ENCODE measurements at places on chromosomes 4 and X.
A peak's percentile ranks its signal among the peaks of the same experiment; 100 is the strongest.

GRCh38 chrX:153357877-153358276, 23.9 kb downstream of the ZNF275 start:
- no peaks in the 10 kb centered on the region for H3K36me3 ChIP-seq
- H3K27me3 ChIP-seq = no peaks in the 10 kb centered on the region

GRCh38 chr4:76194325-76194724, 19.3 kb downstream of the SCARB2 start:
- no peaks in the 10 kb centered on the region for H3K36me3 ChIP-seq
- H3K27me3 ChIP-seq = no peaks in the 10 kb centered on the region
- peak overlapping the region; percentile 79 for H3K27ac ChIP-seq
- H3K4me3 ChIP-seq = no peak overlapping the region

- H3K36me3 ChIP-seq = no peaks in the 10 kb centered on the region
- H3K4me3 ChIP-seq = no peak overlapping the region
- H3K27ac ChIP-seq = no peak overlapping the region
- peaks cover 3% of the 10 kb centered on the region for H3K4me1 ChIP-seq
- no peaks in the 10 kb centered on the region for H3K27me3 ChIP-seq
- DNase-seq = no peak
These were observed 23.0 kb downstream of the GAK start for GRCh38 chr4:909131-909571.

GRCh38 chr4:173332963-173333657, 1.0 kb downstream of the HMGB2 start:
- no peaks in the 10 kb centered on the region for H3K36me3 ChIP-seq
- peak overlapping the region; percentile 100 for H3K4me3 ChIP-seq
- DNase-seq = no peak
- H3K4me1 ChIP-seq = peaks cover 14% of the 10 kb centered on the region

- no peaks in the 10 kb centered on the region for H3K27me3 ChIP-seq
- H3K4me1 ChIP-seq = no peaks in the 10 kb centered on the region
- no peak overlapping the region for H3K27ac ChIP-seq
- no peak overlapping the region for H3K4me3 ChIP-seq
- H3K36me3 ChIP-seq = no peaks in the 10 kb centered on the region
These were observed 102.1 kb upstream of the AP1S2 start for GRCh38 chrX:15956681-15957080.

DNA sequence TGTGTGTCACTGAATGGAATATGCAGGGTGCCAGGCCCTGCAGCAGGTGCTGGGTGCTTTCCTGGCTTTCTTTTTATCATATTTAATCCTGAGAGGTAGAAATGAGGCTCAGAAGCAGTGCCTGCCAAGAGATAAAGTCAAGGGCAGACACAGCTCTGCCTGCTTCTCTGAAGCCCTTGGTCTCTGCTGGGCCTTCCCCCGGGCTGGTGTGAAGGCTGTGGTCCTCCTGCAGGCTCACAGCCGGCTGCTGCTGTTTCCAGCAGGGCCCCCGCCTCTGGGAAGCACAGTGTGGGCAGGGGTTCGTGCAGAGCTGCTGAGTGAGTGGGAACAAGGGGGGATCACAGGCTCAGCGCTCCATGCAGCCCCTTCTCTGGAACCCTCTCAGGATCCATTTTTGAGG, 49.6 kb downstream of the TBC1D14 start:
- no peak overlapping the region for H3K27ac ChIP-seq
- no peak for DNase-seq
- H3K27me3 ChIP-seq = no peaks in the 10 kb centered on the region
- H3K4me1 ChIP-seq = no peaks in the 10 kb centered on the region

DNA sequence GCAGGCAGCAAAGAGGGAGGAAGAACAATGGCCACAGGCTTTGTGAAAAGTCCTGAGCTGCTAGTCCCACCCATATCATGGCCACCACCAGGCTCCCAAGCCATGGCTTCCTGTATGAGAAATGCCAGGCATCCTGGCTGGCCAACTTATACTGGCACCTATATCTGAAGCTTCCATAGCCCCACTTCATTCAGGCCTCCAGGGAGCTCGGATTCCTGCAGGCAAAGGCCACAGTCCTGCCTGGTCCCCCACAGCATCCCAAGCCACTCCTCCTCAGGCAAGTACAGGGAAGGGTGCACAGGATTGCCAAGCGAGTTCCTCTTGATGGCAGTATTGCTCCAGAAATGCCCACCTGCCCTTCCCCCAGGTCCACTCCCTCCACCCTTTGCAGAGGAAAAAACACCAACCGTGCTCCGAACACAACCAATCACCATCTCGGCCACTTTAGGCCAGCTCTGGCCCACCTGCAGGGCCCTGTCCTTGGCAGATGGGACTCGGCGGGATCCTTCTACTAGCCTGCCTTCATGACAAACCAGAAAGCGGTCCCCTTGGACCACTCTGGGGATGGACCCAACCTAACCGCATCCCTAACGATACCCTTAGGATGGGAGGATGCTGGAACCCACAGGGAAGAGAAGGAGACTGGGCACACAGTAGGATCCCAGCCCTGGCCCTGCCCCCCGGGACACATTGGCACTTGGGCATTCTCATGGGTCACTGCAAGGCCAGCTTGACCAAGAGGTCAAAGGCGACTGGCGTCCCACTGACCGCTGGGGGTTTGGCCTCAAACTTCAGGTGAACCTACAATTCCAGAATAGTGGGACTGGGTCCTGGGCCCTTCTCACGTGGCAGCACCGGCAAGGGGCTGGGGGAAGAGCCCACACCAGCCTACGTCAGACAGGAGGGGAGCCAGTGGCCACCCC, 220.4 kb upstream of the AGTR2 start:
- no peak overlapping the region for H3K27ac ChIP-seq
- H3K4me3 ChIP-seq = no peak overlapping the region
- H3K4me1 ChIP-seq = no peaks in the 10 kb centered on the region
- H3K36me3 ChIP-seq = no peaks in the 10 kb centered on the region

DNA sequence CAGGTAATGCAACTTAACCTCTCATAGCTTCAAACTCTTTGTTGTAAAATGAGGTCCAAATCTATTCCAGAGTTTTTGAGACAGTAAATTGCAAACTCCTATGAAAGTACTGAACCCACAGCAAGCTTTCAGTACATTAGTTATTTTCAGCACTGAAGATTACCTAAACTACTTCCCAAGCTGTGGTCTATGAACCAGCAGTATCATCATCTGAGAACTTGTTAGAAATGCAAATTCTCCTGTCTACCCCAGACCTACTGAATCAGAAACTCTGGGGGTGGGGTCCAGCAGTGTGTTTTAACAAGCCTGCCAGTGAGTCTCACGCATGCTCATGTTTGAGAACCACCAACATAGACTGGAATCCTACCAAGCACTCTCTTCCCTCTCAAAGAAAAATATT, 5.7 kb upstream of the CASP6 start:
- no peak overlapping the region for H3K27ac ChIP-seq
- H3K36me3 ChIP-seq = no peaks in the 10 kb centered on the region
- no peak for DNase-seq
- H3K4me1 ChIP-seq = no peaks in the 10 kb centered on the region
- H3K4me3 ChIP-seq = no peak overlapping the region

DNA sequence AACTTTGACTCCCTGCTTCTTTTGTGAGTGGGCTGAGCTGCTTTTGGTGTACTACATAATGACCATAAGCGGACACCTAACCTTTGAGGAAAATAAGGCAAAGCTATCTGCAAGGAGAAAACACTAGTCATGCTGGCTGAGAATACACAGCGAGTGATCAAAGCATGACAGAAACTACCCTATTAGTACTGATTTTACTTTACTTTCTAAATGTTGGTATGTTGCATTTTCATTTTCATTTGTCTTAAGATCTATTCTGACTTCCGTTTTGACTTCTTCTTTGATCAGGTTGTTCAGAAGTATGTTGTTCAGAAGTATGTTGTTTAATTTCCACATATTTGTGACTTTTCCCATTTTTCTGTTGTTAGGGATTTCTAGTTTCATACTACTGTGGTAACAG, 361.1 kb downstream of the TRAM1L1 start:
- no peaks in the 10 kb centered on the region for H3K36me3 ChIP-seq
- no peak overlapping the region for H3K4me3 ChIP-seq
- no peaks in the 10 kb centered on the region for H3K27me3 ChIP-seq

- H3K4me1 ChIP-seq = no peaks in the 10 kb centered on the region
- H3K27ac ChIP-seq = no peak overlapping the region
- DNase-seq = no peak
- H3K36me3 ChIP-seq = no peaks in the 10 kb centered on the region
- no peak overlapping the region for H3K4me3 ChIP-seq
These were observed 9.0 kb downstream of the FAM193A start for GRCh38 chr4:2545321-2546013.

GRCh38 chr4:22129454-22130029, 181.0 kb upstream of the KCNIP4 start:
- no peaks in the 10 kb centered on the region for H3K27me3 ChIP-seq
- DNase-seq = no peak
- no peaks in the 10 kb centered on the region for H3K36me3 ChIP-seq
- H3K27ac ChIP-seq = no peak overlapping the region

- H3K4me1 ChIP-seq = no peaks in the 10 kb centered on the region
- H3K4me3 ChIP-seq = no peak overlapping the region
- H3K36me3 ChIP-seq = no peaks in the 10 kb centered on the region
- no peak for DNase-seq
- H3K27me3 ChIP-seq = no peaks in the 10 kb centered on the region
These were observed 14.7 kb downstream of the TSPAN5 start for GRCh38 chr4:98643755-98644154.

DNA sequence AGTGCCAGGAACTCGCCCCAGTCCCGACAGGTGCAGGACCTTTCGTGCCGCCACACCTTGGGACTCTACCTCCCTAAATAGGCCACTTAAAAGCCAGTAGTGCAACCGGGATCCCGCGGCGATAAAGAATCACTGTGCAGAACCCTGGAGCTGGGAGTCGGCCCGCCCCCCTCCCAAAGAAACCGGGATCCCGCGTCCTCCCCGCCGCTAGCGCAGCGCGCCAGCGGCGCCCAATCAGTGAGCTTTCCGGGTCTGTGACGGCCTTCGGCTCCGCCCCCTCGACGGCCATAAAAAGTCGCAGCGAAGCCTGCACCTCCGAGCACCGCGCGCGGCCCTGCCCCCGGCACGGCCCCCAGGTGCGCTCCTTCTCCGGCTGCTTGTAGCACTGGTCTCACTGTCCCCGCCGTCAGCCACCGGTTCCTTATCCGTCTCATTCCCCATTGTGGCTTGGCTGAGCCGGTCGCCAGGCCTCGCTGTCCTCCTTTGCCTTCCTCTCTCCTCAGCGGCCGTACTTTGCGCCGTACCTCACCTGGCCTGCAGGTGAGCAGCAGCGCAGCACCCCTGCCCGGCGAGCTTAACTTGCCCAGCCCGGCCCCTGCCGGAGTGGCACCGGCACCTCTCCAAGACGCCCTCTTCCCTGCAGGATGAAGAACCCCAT, at the start of gene LRAT:
TSS of gene LRAT (plus strand) at position 318 of the 658 bp plus-strand sequence. CDS start at position 645, 327 bp downstream.
- H3K4me1 ChIP-seq = peaks cover 6% of the 10 kb centered on the region
- no peaks in the 10 kb centered on the region for H3K36me3 ChIP-seq
- H3K4me3 ChIP-seq = peak within 1 kb of the TSS; percentile 12
- peaks cover 17% of the 10 kb centered on the region for H3K27me3 ChIP-seq

GRCh38 chrX:73829890-73830466, 267.0 kb downstream of the CHIC1 start:
- H3K27me3 ChIP-seq = no peaks in the 10 kb centered on the region
- DNase-seq = no peak
- H3K4me1 ChIP-seq = no peaks in the 10 kb centered on the region
- H3K4me3 ChIP-seq = no peak overlapping the region
- no peaks in the 10 kb centered on the region for H3K36me3 ChIP-seq
- no peak overlapping the region for H3K27ac ChIP-seq

DNA sequence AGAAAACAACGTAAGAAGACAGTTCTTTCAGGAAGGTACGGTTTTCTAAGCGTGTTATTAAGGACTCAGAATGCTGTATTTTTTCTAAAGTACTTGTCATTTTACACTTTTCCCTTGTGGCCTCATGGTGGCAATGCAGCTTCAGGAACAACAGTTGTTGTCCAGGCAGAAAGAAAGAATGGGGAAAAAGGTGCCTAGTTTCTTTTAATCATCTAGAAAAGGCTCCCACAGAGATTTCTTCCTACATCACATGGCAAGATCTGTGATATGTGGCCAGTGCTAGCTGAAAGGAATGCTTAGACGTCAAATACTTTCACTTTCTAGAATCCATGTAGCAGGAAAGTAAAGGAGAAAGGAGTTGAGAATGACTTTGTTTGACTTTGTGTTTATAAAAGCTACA, 49.0 kb upstream of the TRAM1L1 start:
- no peaks in the 10 kb centered on the region for H3K27me3 ChIP-seq
- no peak overlapping the region for H3K27ac ChIP-seq
- H3K4me1 ChIP-seq = no peaks in the 10 kb centered on the region
- no peak for DNase-seq
- no peak overlapping the region for H3K4me3 ChIP-seq
- H3K36me3 ChIP-seq = no peaks in the 10 kb centered on the region

Data from uterus (tissue), 4 donors.